ENCODE measurements at places on chromosomes 4 and X.

DNA sequence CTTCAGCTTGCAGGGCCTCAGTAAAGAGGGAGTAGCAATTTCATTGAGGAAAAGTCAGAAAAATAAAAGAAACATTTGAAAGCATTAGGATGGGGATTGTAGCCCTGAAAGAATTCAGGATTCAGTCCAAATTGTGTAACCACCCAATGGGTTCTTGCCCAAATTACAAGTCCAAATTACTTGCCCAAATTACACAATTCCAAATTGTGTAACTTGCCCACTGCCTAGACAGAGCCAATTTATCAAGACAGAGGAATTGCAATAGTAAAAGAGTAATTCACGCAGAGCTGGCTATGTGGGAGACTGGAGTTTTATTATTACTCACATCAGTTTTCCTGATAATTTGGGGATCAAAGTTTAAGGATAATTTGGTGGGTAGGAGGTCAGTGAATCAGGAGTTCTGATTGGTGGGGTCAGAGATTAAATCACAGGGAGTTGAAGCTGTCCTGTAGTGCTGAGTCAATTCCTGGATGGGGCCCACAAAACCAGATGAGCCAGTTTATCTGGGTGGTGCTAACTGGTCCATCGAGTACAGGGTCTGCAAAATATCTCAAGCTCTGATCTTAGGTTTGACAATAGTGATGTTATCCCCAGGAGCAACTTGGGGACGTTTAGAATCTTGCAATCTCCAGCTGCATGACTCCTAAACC, 18.1 kb upstream of the PAGE5 start:
- no peak for DNase-seq

DNA sequence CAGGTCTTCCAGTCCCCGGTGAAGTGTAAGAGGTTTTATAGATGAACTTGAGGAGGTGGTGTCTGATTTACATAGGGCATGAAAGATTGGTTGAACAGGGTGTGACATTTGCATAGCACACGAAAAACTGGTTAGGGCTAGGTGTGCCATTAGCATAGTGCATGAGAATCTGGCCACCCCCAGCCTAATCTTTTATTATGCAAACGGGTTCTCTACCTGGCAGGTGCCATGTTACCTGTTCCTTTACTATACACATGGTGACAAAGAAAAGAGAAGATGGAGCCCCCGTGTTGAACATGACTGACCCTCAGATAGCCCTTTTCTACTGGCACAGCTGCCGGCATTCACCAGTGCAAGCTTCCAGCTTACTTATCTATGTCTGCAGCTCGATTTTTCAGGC, 71.0 kb downstream of the UCHL1 start:
- no peak for DNase-seq

GRCh38 chrX:120732461-120732860, 102.6 kb upstream of the C1GALT1C1 start:
- no peak for DNase-seq

- DNase-seq, result no peak
Measured at GRCh38 chr4:132646186-132646585, 502.9 kb upstream of the PCDH10 start.

DNA sequence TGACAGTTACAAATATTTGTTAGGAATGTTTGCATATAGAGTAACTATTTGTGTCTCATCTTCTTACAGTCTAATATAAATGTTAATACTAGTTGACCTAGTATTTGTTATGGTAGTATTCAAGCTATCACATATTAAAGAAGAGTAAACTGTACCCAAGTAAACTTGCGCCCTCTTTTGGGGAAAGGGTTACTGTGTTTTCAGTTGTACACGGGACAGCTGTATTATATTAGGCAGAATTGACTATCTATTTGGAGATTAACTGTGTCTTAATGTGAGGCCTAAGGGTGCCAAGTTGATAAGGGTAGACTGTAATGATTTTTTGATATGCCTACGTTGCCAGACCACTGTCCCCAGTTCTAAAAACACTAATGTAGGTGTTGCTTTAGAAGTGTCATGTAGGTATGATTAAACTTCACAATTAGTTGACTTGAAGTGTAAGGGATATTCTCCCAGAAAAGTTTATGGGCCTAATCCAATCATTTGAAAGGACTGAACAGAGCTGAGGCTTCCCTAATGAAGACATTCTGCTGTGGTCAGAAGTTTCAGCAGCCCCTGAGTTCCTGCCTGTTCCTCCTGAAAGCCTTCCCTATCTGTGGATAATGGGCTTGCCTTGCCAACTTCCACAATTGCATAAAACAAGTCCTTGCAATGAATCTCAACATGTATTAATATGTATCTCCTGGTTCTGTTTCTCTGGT, 172.8 kb upstream of the CXCL13 start:
- no peak for DNase-seq

GRCh38 chrX:47174376-47174775, 19.3 kb upstream of the UBA1 start:
- no peak for DNase-seq

DNA sequence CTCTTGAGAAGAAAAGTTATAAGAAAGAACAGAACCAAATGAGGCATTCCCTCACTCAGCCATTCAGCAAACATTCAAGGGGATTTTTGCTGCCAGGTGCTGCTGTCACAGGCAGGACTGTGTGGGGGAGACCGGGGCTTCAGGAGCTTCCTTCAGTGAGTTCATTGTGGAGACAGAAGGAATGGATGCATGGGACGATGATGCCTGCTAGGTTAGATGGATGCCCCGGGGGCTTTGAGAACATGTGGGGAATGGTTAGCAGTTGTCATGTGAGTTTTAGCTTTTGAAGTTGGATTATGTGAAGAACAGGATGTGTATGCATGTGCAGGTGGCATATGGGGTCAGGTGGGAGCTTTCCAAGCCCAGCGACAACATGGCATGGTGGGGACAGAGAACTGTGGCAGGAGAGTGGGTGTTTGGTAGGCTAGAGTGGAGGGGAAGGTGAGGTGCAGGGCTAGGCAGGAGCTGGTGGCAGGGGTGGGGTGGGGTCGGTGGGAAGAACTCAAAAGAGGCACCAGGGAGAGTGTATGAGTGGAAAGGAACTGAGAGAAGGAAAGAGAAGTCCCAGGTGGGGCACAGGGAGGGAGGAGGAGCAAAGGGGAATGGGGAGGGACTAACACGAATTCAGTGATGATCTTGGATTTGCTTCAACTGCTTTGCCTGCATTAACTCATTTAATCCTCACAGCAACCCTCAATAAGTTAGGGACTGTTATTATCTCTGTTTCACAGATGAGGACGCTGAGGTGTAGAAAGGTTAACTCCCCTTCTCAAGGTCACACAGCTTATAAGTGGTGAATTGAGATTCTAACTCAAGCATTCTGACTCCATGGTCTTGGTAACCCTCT, 8.4 kb downstream of the DCUN1D4 start:
- no peak for DNase-seq

GRCh38 chrX:142001934-142002333, 98.2 kb downstream of the MAGEC1 start:
- DNase-seq, result no peak

DNA sequence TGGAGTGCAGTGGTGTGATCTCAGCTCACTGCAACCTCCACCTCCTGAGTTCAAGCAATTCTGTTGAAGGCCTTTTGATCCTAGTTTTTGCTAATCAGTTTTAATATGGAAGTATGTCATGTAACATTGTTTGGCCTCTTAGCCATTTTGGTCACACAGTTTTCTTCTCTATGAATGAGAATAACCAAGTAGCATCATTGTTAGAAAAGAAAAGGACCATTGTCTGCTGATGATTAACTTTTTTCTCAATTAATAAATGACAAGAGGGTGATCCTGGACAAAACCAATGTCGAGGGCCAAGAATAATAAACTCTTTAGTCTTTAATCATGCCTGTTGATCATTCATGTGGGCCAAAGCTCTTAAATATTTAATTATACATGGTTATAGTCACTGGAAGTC, 289.3 kb upstream of the MAGEB2 start:
- no peak for DNase-seq

- no peak for DNase-seq
Measured at GRCh38 chr4:148076964-148077363, 345.1 kb downstream of the ARHGAP10 start.

DNA sequence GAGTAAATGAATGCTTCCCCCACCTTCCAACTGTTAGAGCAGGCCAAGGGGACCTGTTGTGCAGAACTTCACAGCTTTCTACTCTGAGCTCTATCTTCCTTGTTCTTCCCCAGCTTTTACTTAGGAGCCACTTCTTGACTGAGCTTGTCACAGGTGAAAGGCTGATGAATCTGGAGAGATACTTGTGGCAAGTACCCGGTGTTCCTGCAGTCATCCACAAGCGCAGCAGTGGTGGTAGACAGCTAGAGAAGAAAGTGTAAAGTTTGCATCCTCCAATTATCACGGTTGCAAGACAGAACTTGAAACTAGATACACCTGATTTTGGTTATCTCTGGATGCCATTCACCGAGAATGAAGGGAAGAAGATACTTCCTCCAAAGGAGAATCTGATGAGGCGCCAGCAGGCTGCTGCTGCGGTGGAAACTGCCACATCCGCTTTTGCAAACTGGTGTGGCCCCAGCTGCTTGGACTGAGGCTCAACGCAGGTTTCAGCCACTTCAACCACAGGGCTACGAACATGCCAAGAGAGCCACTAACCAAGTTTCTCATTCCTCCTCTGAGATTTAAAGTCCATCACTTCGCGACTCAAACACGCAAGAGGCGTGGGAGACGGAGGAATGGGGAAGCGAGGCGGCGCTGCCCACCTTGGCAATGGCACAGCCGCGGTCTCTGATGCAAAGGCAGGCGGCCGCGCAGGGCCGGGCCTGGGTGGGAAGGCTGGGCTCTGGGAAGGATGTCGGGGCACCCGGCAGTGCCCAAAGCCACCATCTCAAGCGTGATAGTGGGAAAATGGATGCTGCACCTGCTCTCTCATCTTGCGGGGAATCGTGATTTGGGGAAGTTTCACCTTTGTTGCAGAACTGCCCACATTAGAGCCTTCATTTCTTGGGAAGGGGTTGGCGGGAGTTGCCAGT, 1.3 kb upstream of the FHIP1A start:
- DNase-seq, result no peak

DNA sequence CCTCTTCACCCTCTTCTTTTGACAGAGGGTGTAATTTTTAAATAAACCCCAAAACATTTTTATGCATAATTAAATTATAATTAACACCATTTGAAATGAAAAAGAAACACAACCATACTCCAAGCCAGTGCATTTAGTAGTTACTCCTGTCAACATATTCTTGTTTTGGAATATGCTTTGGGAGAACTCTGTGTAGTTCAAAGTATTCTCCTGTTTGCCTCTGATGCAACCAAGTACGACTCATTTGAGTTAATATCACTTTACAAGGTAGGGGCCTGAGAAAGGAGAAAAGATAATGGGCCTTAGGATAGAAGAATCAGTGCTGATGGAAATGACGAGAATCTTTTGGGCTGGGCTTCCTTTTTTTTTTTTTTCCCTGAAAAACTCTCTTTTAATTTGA, 2.7 kb downstream of the PTPN13 start:
- DNase-seq, result no peak

DNA sequence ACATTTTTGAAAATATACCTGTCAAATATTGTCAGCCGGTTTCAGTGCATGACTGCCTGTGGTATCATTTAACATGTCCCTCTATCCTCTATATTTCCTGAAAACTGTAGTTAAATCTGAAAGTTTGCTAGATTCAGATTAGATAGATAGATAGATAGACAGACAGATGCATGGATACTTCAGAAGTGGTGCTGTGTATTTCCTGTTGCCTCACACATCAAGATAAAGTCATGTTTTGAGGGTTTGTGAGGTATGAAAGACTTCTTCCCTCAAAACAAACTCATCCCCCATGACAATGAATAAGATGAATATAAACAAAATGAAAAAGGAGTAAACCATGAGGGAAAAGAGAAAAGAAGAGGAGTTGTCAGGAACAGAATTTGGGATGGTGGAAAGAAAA, 6.0 kb upstream of the BST1 start:
- DNase-seq, result no peak

GRCh38 chrX:14013054-14013453, 16.6 kb downstream of the GEMIN8 start:
- no peak for DNase-seq

- no peak for DNase-seq
Measured at GRCh38 chrX:138745196-138745595, 33.7 kb upstream of the FGF13 start.

GRCh38 chr4:22875587-22876257, 183.0 kb downstream of the GBA3 start:
- DNase-seq, result no peak

DNA sequence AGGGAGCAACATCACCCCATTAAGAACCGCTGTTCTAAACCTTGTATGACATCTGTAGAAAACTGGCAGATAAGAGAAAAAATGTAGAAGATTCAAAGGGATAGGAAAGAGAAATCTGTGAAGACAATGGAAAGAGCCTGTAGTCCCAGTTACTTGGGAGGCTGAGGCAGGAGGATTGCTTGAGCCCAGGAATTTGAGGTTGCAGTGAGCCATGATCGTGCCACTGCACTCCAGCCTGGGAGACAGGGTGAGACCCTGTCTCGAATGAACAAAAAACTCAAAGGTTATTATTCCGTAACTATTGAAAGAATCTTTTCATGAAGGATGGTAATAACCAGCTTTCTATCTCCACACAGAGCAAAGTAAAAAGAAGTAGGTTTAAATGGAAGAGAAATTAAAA, 1.6 kb upstream of the CLCN4 start:
- no peak for DNase-seq

GRCh38 chr4:155419266-155419665, 42.5 kb upstream of the MAP9 start:
- no peak for DNase-seq

DNA sequence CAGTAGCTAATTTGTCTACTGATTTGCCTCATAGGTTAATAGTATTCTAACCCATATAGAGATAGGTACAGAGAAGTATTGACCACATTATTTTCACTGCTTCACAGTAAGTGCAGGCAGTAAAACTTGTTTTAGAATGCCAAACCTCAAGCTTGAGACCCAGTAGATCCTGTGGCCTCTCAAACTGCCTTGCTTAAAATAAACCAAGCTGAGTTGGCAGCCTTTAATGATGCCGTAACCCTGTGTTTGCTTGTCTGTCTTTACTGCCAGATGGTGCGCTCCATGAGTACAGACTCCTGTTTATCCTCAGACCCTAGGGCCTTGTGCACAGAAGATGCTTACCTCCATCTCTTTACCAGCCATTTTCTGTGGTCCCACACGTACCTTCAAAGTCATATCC, 50.8 kb downstream of the ANXA3 start:
- no peak for DNase-seq

DNA sequence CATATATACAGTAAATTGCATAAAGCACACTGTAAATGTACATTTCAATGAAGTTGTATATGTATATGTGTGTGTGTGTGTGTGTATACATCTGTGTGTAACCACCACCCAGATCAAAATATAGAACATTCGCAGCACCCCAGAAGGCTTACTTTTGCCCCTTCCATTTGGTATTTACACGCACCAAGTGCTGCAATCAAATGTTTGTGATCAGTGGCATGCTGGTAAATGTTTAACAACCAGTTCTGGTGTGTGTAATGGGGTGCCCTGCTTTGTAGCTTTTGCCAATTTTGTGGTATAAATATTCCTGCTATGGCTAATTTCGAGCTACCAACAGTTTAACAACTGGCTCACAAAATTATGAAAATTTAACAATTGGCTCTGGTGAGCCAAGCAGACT, 101.3 kb downstream of the RTL5 start:
- no peak for DNase-seq

GRCh38 chr4:64780664-64781063, 371.4 kb upstream of the TECRL start:
- no peak for DNase-seq

- DNase-seq, result no peak
Measured at GRCh38 chrX:374596-374995, 12.1 kb downstream of the PPP2R3B start.

- DNase-seq, result no peak
Measured at GRCh38 chr4:90127706-90128345, 632 bp downstream of the CCSER1 start.

Measured in effector memory CD8-positive, alpha-beta T cell (primary cell).